ENCODE measurements at places on chromosomes 7 and 10.

- peak; percentile 59 for DNase-seq
These were observed 184.1 kb downstream of the ELFN1 start for GRCh38 chr7:1853986-1854865.

DNA sequence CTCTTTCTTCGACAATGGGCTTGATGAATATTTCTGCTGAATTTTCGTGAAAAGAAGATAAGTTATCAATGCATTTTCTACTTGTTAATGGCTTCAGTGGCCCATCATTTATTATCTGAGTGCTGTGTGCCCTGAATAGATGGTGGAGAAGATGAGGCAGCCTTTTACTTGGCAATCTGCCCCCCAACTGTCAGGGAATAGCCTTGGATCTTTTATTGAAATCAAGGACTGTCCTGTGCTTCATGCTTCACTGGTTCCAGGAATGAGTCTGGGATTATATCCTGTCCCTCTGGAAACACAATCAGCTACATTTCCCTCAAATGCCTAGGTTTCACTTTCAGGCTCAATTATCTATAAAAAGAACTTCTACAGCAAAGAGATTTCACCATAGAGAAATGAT lies 75.9 kb upstream of the NXPH1 start:
- peak; percentile 62 for DNase-seq

- DNase-seq: no peak
These were observed 79.6 kb downstream of the ZNF22 start for GRCh38 chr10:45080331-45080730.

- DNase-seq: peak; percentile 41
These were observed 244.4 kb downstream of the ZWINT start for GRCh38 chr10:56116684-56117083.

DNA sequence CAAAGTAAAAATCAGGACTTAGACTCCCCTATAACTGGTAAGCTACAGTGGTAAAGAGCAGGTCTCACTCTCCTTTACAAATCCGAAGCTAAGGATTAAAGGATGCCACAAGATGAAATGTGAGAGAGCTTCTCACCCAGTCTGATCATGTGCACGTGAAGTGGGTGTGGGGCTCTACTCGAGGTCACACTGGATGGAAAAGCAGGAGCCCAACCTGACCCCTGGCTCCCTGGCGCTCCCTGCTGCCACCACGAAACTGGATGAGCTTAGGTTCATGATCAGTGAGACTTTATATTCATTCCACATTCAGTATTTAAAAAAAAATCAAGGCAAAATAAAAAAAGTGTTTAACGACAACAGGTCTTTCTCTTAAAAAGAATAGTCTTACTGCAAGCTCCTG lies 21.7 kb upstream of the FOXI2 start:
- DNase-seq: no peak

GRCh38 chr10:107790271-107790670 lies 625.8 kb upstream of the SORCS1 start:
- DNase-seq: no peak

DNA sequence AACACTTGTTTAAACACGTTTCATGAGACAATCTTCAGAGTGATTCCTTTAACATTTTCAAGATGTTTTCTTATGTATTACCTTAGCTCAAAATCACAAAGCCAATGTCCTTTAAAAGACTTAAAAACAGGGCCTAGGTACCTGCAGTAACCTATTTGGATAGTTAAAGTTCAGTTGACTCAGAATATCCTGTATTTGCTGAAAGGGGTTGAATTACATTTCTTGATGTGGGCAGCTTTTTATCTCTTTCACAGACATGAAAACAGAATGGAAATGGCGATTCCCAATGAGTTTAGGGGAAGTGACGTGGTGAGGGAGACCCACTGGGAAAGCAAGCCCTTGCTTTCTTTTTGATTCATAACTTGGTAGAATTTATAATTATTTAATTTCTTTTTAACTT lies 324.4 kb upstream of the AOAH start:
- peak; percentile 14 for DNase-seq

DNA sequence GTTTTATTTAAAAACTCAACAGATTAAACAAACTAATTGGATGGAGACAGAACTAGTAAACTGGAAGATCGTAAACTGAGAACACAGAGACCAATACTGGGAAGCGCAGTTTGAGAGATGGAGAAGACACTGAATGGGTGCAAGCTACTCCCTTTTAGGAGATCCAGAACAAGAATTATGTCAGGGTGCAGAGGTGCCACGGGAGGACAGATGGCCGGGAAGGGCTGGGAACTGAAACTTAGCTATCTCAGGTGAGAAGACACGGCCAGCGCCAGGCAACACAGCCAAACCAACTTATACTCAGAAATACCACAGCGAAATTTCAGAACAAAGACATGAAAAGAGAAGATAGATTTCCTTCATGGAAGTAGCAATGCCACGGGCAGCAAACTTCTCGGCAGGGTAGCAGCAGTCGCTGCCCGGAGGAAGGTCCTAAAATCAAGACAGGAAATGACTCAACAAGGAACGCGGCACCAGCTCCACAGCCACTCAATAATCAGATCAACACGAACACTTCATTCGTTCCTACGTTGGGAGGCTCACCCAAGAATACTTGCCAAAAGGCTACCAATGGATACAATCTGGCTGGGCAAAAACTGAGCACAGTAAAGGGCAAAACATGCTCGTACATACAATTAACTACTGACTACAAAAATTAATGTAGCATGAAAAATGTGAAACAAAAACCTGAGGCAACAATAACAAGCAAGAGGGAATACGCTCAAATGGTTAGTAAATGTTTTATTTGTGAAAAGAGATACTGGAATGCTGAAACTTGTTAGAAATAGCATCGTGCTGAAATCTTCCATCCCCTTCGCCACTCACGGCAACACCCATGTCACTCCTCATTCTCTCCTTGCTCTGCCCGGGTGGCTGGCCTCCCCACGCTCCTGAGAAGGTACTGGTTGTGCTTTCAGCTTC lies 2.2 kb upstream of the LRRC27 start:
- DNase-seq: peak; percentile 47

GRCh38 chr10:24209432-24209771 lies 464 bp downstream of the KIAA1217 start:
- DNase-seq: no peak

- DNase-seq: peak; percentile 44
These were observed 74.3 kb downstream of the SAMD9 start for GRCh38 chr7:93043385-93043985.

DNA sequence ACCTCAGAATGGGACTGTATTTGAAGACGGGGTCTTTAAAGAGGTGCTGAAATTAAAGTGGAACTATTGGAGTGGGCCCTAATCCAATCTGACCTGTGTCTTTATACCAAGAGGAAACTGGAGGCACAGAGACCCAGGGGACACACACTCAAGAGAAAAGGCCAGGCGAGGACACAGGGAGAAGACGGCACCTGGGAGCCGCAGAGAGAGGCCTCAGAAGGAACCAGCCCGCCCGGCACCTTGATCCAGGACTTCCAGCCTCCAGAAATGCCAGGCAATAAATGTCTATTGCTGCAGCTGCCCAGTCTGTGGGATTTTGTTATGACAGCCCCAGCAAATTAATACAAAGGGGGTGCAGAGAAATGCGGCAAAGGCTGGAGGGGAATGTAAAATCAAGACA lies 10.5 kb downstream of the CARD11 start:
- no peak for DNase-seq

GRCh38 chr7:44108768-44109750 lies 4.9 kb downstream of the AEBP1 start:
- DNase-seq: no peak

DNA sequence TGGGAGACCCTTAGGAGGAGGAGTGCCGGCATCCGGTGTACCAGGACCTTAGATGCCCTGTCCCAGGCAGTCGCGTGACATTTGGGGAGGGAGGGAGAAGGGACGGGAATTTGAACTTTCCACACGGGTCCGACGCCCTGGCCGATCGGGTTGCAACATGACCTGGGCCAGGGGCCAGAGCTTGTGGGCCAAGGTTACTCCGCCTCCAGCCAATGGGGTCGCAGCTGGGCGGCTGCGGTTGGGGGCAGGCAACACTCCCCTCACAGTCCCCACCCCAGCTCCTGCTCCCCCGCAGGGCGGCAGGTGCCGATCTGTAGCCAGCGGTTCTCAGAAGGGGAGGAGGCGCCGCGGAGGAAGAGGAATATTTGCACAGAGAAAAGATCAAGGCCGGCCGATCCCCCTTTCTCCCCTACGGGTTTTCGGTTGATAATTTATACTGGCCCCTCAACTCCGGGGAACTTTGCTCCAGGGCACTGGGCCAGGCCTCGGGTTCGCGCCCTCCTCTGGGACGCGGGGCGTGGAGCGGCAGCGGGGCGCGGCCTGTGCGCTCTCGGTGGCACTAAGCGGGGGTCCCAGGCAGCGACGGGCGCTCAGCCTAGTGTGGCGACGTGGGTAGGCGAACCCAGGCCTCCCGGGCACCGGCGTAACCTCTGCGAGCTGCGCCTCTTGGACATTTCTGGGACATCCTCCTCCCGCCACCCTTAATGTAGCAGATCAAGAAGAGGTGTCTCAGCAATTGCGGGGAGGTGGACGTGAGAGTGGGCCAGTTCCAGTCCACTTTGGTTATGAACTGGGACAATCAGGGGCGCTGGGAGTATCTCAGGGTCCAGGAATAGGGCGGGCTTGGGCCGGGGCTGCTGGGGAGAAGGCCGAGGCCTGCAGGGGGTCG lies 1.2 kb downstream of the MLXIPL start:
- peak; percentile 63 for DNase-seq

GRCh38 chr7:7808156-7808555 lies 89.7 kb upstream of the RPA3 start:
- DNase-seq: peak; percentile 34

- no peak for DNase-seq
These were observed 15.4 kb upstream of the CSGALNACT2 start for GRCh38 chr10:43122826-43123225.

GRCh38 chr10:3874990-3875841 lies 90.2 kb upstream of the KLF6 start:
- DNase-seq: no peak

- peak; percentile 96 for DNase-seq
These were observed 79.0 kb upstream of the SEMA3C start for GRCh38 chr7:80997841-80998240.

DNA sequence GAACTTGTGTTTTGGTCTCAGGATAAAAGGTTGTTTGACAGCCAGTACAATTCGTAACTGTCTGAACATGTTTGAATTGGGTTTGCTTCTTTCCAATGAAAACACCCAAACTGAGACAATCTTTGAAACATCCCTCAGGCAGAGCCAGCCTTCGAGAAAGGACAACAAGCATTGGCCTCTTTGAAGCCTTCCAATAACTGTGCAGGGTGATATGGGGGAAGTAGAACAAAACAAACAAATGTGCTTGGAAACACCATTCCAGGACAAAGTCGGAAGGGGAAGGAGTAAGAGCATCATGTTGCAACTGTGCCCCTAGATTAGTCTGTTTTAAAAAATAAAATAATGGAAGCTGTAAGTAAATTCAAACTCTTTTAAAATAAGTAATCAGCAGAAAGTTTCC lies 39.5 kb downstream of the IL2RA start:
- DNase-seq: no peak

GRCh38 chr10:72258617-72259016 lies 15.1 kb upstream of the DDIT4 start:
- DNase-seq: no peak

DNA sequence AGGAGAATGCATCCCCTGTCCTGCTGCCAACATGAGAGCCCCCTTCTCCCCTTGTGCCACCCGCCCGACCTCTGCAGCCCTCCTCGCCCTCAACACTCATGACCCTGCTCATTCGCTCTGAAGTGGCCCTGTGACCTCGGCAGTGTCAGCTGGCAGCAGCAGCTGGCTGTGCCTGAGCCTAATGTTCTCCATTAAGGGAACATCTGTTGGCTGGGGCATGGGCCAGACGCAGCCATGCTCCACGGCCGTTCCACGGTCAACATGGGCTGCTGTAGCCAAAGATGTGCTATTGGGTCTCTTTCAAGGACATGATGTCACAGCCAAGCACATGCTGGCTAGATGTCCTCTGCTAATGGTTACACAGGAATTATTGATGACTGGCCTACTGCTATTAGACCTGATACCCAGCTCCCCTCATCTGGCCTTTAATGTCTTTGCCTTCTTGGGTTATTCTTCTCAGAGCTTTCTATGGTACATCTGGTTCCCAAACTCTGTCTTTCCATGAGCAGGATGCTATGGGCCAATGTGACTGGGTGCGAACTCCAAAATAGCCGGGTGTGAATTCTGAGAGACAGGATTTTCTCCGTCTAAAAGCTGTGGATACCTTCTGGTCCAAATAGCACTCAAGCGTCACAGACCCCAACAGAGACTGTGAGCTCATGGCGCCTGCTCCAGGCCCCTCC lies 22.4 kb downstream of the ADCYAP1R1 start:
- DNase-seq: no peak

DNA sequence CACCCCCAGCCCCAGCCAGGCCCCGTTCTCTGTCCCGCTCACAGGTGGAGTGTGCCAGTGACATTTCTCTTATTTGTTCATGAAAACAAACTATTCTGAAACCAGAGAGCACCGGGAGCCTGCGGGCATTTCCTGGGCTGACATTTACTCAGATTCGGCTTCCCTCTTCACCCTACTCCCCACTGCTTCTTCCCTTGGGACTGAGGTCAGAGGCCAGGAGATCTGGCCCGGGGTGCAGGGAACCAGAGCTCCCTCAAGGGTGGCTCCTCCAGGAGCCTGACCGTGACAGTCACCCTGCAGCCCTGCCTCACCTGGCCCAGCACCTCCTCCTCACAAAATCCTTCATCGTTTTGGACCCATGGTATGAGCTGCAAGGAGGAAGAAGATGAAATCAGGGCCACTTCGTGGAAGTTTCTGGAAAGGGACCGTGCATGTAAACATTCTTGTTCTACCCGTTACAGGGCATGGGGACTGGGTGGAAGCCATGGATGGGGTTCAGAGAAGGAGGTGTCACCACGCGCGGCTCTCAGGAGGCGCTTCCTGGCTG lies 12.2 kb downstream of the BHLHA15 start:
- DNase-seq: no peak

DNA sequence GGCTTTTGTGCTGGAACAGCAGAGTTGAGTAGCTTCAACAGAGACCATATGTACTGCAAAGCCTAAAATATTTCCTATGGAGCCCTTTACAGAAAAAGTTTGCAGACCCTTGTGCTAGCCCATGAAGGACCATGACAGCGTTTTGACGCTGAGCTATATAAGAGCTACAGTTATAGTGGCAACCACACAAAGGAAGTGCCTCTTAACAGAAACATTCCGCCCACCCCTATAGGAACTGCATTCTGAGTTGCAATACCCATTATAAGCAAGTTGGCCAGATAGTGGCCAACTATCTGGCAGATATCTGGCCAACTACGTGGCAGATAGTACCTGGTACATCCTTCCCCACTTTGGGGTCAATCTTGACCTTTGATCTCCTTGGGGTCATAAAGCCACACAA lies 47.5 kb upstream of the DMBT1 start:
- DNase-seq: no peak

- no peak for DNase-seq
These were observed 552 bp upstream of the ZNF365 start for GRCh38 chr10:62373639-62373994.

DNA sequence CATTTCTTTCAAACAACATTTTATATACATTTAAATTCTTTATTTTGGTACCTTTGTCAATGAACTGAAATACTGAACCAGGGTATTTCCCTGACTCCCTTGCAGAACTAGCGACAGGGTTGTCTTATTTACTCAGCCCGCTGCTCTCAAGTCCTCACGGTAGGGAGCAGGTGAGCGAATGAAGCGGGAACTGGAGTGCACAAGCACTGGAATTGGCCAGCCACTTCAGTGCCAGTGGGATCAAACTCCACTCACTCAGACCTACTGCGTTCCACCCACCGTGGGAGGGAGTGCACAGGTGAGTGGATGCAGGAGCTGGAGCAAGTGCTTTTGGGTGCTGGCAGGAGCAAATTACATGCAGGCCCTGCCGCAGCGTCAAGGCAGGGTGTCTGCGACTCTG lies 28.1 kb upstream of the NEUROD6 start:
- DNase-seq: peak; percentile 14

GRCh38 chr10:44281089-44281613 lies 103.7 kb downstream of the CXCL12 start:
- no peak for DNase-seq

All from NCI-H69 (cell line).